K562 (cell line): ENCODE measurements at places on chromosomes 2 and 18. TPM values are rescaled to one million over a fixed set of nuclear protein-coding genes. Genes with fewer than 3 reads are reported as not detected.

DNA sequence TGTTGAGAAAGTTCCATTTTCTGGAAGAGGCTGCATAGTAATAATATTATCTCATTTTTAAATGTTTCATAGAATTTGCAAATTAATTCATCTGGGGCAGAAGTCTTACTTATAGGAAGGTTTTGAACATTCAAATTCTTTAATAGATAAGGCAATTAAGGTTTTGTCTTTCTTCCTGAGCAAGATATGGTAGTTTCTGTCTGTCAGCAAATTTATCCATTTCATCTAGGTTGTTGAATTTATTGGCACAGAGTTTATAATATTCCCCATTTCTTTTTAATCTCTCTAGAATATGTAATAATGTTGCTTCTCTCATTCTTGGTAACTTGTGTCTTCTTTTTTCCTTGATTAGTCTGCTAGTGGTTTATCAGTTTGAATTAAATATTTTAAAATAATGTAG, 90.2 kb upstream of the EPB41L5 start:
- no peak for DNase-seq

- no peak for DNase-seq
Observed at GRCh38 chr2:60422826-60423483, 130.5 kb downstream of the BCL11A start.

DNA sequence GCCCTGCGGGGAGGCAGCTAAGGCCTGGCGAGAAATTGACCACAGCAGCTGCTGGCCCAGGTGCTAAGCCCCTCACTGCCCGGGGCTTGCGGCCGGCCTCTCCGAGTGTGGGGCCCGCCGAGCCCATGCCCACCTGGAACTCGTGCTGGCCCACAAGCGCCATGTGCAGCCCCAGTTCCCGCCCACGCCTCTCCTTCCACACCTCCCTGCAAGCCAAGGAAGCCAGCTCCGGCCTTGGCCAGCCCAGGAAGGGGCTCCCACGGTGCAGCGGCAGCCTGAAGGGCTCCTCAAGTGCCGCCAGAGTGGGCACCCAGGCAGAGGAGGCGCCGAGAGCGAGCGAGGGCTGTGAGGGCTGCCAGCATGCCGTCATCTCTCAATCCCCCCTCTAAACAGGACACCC, 304.6 kb upstream of the FAM98A start:
- no peak for DNase-seq

GRCh38 chr18:2958819-2959298, 54.1 kb downstream of the LPIN2 start:
- DNase-seq, result no peak

GRCh38 chr18:4267641-4268040, 187.5 kb downstream of the DLGAP1 start:
- DNase-seq, result no peak

DNA sequence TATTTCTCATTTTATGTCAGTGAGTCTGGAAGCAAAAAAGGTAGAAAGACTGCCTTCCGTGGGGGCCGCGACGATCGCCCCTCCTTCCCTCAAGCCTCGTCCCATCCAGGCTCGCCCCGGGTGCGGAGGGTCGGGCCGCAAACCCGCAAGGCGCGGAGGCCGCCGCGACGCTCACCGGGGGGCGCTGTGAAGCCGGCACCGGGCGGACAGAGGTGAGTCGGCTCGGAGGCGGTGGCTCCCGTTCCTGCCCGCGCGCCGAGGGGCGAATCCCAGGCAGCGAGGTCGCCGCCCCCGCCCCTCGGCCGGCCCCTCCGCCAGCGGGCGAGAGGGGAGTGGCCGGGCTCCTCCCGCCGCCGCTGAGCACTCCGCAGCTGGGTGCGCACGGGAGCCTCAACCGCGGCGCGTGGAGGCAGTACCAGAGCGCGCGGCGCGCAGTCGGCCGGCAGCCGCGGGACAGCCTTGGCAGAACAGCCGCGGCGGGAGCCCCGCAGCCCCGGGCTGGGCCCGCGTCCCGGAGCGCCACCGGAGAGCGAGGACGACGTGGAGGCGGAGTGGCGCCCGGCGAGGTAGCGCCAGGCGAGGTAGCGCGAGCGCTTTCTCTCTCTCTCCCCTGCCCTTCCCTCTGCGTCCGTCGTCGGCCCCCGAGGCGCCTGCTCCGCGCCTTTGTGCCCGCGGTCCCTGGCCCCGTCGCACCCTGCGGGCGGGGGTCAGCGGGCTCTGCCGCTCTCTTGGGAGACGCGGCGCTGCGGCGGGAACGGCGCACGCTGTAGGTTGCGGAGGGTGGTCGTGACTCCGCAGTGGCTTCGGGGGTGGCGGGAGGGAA, at the start of gene MYO1B:
Gene MYO1B, plus strand, starts transcription at position 359 of the 823 bp plus-strand sequence. CDS start 31,492 bp downstream, outside the sequence.
- DNase-seq, result peak; percentile 10

DDX1 gene
- polyA plus RNA-seq, result 176 and 184 TPM in 2 replicates

- DNase-seq, result no peak
Observed at GRCh38 chr18:6627645-6628044, 101.9 kb upstream of the ARHGAP28 start.

- no peak for DNase-seq
Observed at GRCh38 chr2:48496849-48497248, 33.1 kb upstream of the STON1 start.

FRZB gene
- 0.03 and 0.05 TPM in 2 replicates for polyA plus RNA-seq

TNFRSF11A gene
- 0.03 TPM in 1 of 2 replicates, not detected in the other for polyA plus RNA-seq

DNA sequence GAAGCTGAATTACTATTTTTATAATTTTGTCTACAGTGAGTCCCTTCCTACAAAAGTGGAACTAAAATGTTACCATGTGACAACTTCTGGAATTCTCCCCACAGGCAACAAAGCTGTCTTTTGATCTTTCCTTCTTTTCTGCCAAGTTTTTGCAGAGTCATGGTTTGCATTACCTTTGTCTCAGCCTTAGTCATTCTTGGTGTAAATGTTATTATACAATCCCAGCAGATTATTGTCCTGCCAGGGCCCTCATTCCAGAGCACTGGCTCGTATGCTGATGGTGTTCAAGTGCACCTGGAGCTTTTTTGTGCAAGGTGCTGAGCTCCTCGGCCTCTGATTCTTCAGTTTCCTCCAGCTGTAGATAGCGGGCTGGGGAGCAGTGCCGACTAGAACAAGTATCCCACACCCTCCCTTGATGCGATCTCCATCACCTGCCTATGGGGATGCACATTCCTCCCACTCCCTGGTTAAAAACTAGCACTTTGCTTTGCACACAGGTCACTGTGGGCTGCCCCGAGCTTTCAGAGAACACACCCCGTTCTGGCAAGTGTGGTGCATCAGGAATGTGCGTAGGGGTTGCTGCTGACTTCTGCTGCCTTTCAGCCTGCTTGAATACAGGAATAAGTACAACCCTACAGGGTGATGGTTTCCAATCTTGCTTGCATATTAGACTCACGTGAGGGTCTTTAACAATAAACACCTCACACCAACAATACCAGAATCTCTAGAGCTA, 263.6 kb downstream of the RNF144A start:
- no peak for DNase-seq

DNA sequence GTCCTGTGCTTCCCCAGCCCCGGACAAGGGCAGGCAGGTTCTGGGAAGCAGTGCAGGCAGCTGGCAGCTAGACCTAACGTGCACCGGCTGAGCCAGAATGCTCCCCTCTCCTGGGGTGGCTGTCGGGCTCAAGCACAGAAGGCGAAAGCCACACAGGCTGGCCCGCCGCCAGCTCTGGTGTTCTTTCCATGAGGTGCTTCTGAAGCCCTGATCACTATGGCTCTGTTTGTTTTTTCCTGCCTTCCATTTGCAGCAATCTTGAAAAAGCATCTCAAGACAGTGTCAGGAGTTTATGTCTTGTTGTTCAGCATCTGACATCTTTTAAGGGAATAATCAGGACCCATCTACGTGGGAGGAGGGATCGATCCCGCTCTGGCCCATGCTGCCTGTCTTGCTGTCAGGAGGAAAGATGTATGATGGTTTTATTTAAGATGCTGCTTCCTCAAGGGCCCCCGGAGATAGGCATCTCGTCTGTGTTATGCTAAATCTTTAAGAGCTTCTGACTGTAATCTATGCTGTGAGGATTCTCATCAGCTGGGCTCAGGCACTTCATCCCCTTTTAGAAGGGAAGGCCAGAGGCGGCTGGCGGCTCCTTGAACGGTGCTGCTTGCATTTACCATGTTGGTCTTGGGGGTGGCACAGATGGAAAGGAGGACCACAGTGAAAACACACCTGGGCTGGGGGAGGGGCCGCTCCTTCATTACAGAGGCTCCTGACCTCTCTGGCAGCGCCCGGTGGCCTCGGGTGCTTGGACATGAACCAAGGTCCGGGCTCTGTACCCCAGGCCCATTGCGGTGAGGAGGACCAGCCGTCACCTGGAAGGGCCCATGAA, 118.5 kb upstream of the HDAC4 start:
- DNase-seq, result no peak

IL1R1 gene
- 1.6 and 2.5 TPM in 2 replicates for polyA plus RNA-seq

DNA sequence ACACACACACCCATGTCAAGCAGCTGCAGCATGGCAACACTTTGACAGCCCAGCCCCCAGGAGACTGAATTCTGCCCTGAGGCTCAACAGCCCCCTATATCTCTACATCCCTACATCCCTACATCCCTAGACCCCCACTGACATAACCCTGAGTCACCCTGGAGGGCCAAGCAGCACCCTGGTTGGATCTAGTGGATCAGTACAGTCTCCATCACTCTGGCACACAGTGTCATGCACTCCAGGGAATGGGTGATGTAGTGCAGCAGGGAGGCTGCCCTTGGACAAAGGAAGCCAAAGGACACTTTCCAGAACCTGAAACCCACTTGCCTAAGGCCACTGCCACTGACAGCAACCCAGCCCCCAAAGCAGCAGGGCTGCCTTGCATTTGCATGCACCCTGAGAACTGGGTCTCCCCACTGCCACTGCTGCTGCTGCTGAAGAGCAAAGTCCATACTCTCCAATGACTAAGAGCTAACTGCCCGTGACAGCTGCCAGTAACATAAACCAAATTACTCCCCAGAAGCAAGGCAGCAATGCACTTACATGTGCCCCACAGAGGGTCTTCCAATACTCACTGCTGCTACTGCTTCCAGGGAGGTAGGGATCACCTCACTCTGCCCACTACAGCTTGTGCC, 681.6 kb upstream of the KLHL29 start:
- no peak for DNase-seq

IL18R1 gene
- 2.9 and 3.7 TPM in 2 replicates for polyA plus RNA-seq

SKOR2 gene
- not detected in 2 replicates for polyA plus RNA-seq

DNA sequence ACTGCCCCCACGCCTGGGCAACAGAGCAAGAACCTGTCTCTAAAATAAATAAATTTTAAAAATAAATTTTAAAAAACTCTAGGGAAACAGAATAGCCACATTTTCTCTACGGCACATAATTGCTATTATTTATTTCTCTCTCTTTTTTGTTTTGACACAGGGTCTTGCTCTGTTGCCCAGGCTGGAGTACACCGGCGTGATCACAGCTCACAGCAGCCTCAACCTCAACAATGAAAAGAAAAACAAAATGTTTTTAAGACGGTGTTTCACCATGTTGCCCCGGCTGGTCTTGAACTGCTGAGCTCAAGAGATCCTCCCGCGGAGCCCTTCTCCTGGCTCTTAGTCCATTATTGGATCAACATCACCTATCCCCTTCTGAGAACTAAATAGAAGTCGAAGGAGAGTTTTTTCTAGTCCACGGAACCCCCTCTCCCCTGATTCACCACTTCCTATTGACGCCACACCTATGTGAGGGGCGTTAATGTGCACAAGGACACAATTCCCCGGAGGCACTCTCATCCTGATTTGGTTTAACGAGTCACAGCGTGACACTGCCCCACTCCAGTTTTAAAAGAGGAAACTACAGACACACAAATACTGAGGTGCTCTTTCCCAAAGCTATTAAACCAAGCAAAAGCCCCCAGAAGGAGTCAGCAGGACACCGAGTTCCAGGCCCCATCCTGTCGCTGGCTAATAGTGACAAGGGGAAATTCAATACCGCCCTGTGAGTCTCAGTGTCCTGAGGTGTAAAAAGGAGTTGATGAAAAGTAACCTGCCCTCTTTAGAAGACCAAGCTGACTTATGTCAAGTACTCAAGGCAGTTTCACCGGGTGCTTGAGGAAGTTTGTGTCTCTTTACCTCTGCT, 1.1 kb downstream of the NPC1 start:
- DNase-seq, result peak; percentile 46

DNA sequence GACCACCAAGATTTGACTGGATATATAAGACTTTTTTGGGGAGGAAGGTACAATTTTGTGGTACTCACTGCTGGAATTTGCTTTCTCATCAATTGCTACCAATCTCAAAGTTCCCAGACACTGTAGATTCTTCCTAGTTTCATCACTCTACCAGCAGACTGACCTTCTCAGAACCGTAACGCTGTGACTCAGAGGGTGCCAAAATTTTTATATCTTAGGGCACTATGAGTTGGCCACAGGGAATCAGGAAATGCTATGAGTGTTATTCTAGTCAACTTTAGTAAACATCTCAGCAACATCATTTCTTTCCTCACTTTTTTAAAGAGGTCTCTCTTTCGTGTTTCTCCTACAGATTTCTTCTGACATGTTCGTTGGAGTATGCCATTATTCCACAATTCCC, 499.0 kb downstream of the TMX3 start:
- no peak for DNase-seq

PLCD4 gene
- polyA plus RNA-seq, result not detected in 2 replicates

DNA sequence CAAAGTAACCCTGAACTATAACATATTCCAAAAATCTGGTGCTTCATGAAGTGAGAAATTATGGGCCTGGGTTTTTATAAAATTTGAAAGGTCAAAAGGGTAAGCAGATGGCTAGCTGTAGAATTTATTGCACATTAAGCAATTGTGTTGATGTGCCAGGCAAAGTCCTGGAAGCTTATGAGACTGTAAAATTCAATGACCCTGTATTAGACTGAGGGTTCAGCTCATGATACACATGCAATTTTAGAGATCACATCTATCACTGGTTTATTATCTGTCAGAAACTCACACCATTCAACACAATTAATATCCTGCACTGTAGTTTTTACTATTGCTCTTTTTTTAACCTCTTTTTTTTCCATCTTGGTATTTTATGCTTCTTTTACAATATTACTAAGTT, 1162.6 kb upstream of the SLC39A10 start:
- DNase-seq, result no peak

DNA sequence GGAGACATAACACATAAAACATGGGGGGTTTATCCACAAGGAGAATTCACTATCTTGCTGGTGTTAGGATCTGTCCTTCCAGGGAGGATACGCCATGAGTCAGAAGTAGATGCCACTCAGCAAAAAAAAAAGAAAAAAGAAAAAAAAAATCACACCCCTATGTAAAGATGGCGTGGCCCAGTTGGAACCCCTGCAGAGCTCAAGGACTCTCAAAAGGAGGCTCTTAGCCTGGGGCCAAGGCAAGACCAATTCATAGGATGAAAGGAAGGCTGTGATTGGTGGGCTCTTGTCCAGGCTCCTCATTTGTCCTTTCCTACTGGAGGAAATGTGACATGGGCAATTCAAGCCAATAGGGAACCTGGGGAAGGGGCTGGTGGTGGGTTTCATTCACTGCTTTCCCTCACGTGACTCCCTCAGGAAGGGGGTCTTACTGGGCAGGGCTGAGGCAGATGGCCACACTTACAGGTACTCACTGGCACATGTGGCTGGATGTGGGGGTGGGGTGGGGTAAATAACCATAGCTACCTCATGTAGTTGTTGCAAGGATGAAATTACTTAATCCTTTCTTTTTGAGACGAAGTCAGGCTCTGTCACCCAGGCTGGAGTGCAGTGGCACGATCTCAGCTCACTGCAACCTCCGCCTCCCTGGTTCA, 38.7 kb upstream of the HAAO start:
- no peak for DNase-seq

GRCh38 chr2:120963997-120964705, 228.5 kb downstream of the GLI2 start:
- no peak for DNase-seq
